ENCODE measurements at places on chromosomes 16 and 17.

DNA sequence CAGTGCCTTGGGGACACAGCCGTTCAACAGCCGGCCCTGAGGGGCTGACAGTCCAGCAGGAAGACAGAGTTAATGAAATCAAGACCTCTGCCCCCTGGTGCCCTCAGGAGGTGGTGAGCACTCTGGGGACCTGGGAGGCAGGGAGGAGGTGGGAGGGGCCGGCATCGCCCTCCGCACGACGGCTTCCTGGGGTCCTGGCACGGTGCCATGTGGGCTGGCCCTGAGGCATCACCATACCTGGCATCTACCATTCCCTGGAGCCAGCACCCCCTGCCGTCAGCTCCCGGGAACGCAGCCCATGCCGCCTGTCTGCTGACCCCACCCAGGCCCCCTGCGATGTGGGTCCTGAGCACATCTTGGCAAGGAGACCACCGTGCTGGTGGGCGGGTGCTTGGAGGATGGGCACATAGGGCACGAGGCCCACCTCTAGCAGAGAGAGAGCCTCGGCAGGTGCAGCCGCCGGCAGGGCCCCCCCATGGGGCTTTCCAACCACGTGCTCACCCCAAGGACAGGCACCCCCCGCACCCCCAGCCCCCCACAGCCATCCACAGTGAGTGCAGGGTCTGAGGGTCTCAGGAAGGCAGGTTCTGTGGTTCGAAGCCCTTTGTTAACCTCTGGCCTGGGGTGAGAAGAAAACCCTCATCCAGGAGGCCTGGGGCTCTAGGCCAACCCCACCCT, 52.5 kb downstream of the ZFPM1 start:
- peak; percentile 16 for DNase-seq

GRCh38 chr16:87844809-87845208, 24.5 kb downstream of the SLC7A5 start:
- no peak for DNase-seq

- no peak for DNase-seq
These were observed 114.7 kb downstream of the AMFR start for GRCh38 chr16:56310690-56311089.

DNA sequence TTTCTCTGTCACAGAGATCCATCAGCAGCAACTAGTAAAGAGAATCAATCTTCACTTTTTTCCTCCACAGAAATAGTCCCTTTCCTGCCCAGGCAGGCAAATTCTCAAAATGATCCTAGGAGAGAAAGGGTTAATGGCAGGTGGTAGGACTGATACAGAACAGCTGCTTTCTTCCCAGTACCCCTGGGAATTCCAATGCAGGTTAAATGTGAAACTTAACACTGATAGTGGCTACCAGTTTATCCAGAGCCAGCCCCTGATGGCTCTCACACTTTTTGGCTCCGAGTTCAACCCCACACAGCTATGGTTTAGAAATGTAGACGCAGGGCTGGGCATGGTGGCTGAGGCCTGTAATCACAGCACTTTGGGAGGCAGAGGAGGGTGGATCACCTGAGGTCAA, 22.2 kb downstream of the MARVELD3 start:
- DNase-seq = no peak

DNA sequence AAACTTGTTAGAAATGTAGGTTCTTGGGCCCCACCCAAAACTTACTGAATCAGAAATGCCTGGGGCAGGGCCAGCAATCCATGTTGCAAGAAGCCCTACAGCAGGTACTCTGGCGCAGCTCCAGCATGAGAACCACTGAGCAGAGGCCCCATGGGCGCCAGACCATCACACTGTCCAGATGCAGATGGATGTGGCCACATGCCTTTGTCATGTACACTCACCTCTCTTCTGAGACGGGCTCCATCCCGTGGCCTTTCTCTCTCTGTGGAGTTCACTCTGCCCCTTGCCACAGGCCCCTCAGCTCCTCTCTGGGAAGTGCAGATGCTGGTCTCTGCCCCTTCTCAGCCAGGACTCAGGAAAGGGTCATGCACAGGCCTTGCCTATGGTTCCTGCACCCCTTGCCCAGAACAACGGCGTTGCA, 2.3 kb upstream of the CCNF start:
- no peak for DNase-seq

- DNase-seq = no peak
These were observed 58.2 kb downstream of the FTO start for GRCh38 chr16:53761962-53762703.

- no peak for DNase-seq
These were observed 173.5 kb downstream of the C16orf95 start for GRCh38 chr16:87143661-87144121.

DNA sequence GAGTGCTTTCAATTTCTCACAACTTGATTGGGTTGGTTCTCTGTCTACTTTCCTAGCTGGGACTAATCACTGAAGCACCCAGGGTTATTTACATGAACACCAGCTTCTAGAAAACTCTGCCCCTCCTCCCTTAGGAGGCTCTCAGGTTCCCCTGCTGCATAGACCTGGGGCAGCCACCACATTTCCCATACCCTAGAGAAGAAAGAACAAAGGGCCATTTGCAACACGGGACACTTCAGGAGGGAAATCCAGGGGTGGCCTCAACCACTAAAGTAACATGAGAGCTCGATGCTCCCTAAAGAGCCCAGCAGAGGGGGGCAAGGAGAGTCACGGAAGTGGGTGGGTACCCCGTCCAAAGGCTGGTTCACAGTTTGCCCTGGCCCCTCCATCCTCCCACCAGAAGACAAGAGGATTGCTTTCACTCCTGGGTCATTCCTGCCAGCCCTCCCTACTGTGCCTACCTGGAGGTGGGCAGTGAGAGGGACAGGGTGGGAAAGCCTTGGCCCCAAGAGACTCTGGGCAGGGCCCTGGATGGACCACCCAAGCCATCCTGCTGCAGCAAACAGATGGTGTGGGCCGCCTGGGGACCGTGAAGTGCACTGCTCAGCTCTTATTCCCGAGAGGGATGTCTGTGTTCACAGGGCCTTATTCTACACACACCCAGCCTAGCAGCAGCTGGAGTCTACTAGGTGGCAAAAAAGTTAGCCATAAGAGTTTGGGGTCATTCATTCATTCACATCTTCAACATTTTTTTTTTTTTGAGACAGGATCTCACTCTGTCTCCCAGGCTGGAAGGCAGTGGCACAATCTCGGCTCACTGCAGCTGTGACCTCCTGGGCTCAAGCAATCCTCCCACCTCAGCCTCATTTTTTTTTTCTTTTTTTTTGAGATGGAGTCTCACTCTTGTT, 392.1 kb downstream of the SOX9 start:
- no peak for DNase-seq

DNA sequence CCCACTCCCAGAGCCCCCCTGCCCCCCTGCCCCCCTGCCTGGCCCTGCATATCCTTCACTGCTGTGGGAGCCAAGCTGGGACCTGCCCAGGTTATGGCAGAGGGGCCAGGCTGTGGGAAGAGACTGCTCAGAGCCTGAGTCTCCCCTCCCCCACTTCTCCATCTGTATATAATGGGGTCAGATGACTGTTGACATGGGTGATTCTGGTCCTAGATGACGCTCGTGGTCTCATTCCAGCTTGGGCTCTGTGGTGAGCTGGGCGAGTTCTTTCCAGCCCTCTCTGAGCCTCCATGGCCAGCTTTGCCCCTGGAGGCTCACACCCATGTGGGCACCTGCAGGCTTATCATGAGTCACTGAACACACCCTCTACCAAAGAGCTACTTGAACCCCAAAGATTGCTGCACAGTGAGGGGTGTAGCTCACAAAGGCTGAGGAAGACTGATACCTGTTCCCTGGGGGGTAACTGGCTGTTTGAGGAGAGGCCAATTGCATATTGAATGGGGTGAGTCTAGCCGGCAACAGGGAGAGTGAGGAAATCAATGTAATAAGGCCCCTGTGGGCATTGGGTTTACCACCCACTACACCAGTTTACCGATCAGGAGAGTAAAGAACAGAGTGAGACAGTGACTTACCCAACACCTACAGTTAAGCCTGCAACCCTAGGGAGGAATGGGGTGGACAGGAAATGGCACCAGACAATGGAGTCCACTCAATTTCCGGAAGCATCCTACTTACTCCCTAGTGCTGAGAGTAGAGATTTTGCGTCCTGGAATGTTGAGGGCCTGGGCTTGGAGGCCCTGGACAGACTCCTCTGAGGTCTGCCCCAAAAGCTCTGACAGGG, 4.2 kb upstream of the SREBF1 start:
- DNase-seq = no peak

- no peak for DNase-seq
These were observed 23.8 kb upstream of the NFATC3 start for GRCh38 chr16:68061396-68061795.

DNA sequence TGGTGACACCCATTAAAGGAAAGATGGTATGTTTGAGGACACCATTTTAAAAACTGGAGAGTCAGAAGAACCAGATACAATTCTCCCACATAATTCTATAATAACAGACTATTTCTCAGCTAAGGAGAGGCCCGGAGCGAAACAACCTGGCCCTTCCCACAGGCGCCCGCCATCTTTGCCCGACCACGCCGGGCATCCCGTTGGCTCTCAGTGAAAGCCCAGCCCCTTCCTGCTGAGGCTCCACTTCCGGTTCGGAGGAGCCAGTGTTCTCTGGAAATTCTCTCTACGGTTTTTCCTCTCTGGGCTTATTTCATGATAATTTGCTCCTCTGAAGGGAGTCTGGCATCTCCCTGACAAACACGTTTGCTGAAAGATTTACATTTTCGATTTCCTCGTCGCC, 175.7 kb downstream of the AXIN2 start:
- no peak for DNase-seq

DNA sequence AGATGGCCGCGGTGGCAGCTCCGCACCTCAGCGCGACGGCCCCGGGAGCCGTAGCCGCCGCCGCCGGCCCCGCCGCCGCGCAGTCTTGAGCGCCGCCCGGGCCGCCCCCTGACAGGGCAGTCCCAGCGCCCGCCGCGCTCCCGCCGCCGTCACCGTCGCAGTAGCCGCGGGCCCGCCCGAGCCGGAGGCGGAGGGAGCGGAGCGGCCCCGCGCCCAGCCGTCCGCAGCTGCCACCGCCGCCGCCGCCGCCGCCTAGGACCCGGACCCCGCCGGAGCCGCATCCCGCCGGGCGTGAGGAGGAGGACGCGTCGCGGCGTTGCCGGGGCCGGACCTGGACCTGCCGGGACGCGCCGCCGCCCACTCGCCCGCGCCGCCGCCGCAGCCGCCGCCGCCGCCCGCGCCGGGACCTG, 218 bp downstream of the TNRC6C start:
- no peak for DNase-seq

DNA sequence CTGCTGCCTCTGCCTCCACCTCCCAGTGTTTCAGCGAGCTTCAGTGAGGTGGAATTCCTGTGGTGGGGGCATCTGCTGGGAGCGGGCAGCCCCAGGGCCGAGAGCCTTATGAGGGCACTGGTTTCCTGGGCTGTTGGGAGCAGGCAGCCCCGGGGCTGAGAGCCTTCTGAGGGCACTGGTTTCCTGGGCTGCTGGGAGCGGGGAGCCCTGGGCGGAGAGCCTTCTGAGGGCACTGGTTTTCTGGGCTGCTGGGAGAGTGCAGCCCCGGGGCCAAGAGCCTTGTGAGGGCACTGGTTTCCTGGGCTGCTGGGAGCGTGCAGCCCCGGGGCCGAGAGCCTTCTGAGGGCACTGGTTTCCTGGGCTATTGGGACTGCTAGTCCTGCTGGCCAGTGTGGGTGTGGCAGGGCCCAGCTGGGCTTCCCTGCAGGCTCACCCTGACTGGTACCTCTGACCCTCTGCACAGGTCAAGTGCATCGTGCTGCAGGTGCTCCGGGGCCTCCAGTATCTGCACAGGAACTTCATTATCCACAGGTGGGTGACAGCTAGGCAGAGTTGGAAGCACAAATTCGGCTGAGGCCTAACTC, 5.6 kb downstream of the CDK10 start:
- DNase-seq = no peak

DNA sequence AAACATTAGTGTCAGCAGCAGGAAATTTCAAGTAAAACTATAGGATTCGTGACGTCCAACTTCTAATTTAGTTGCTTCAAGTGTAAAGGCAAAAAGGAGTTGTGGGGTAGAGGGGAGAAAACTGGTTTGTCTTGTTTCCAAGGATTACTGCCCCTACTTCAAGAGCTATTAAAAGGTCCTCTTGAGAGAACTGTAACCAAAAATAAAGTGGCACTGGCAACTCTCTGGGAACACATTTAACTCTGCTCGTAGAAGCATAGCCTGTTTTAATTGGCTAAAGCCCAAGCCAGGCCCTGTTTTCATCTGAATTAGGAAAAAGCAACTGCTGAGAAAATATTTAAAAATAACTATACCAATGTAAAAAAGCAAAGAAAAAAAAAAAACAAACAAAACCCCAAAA, 51.8 kb upstream of the AKAP1 start:
- DNase-seq = no peak

DNA sequence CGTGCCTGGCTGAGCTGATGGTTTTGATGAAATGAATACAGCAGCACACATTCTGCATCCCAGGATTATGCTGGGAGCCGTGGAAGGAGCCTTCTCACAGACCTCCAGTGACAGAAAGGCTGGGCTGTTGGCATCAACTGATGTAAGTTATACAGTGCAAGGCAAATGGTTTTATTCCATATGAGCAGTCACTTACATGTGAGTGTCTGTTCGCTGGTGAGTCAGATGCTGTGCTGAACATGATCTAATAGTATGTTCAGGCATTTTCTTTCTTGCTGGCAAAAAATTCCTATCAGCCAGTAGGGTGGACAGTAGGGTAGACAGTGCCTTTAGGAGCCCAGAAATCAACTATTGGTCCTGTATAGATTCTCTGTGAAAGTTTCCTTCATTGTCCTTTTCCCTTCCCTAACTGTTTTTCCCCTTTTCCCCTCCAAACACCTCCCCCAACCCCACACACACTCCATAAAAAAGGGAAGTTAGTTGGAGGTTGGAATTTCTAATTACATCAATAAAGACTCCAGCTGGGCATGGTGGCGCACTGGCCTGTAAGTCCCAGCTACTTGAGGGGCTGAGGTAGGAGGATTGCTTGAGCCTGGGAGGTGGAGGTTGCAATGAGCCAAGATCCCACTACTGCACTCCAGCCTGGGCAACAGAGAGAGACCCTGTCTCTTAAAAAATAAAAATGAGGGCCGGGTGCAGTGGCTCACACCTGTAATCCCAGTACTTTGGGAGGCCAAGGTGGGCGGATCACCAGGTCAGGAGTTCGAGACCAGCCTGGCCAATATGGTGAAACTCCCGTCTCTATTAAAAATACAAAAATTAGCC, 36.2 kb downstream of the LDHD start:
- DNase-seq = no peak

DNA sequence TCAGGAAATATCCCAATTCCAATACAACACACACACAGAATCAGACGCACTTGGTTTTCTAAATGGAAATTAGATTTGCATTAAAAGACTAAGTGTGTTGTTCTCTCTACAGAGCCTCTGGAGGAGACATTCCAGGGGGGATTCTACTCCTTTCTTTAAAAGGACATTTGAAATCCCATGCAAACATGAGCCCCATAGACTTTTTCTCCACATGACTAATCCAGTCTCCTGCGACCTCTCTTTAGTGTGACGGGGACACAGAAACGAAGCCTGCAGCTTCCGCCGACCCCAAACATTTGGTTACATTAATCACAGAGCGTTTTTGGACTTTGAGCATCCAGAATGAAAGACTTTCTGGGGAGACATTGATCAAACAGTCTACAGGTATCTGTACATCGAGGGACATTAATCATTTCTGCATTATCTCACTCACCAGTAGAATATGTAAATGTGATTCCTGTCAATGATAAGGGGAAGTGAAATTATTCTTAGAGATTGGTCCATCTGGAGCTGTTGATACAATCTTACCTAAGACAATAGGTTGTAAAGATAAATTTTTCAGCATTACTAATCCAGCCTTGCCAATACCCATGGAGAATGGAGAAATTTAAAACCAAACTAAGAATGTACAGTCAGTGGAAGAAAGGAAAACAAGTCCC, 103.4 kb upstream of the IRX3 start:
- DNase-seq = no peak

GRCh38 chr17:27241346-27241946, 52.5 kb upstream of the WSB1 start:
- no peak for DNase-seq

Measured in stimulated activated CD8-positive, alpha-beta memory T cell treated with anti-CD3 and anti-CD28 coated beads, Interleukin-7, amount 100 ng/mL, for 48 hours (primary cell).